Right lung (tissue), 10 donors: ENCODE measurements at places on chromosomes 7 and 10. TPM values are rescaled to one million over a fixed set of nuclear protein-coding genes. Genes with fewer than 3 reads are reported as not detected.
A peak's percentile ranks its signal among the peaks of the same experiment; 100 is the strongest.

The LIPM gene
- polyA plus RNA-seq: 0.09 TPM

DNA sequence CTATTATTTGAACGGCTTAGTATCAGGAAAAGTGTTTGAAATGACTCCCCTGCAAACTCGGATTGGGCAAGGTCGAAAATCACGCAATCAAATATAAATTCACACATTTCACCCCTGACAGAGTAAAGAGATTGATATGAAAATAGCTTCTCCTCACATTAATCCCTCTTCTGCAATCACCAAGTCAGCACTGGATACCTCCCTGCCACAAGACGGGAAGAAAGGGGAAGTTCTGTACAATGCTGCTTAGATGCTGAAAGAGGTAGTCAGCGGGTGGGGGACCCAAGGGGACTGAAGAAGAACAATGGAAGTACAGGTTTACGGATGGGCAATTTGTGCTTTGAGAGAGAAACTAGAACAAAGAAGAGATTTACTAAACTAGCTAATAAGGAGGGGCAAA, 72.0 kb upstream of the ANK3 start:
- DNase-seq: no peak

- peak; percentile 11 for DNase-seq
These were observed 42.0 kb downstream of the ZC3HC1 start for GRCh38 chr7:130008941-130009847.

- DNase-seq: no peak
These were observed 563.2 kb downstream of the GALNT17 start for GRCh38 chr7:71695186-71695585.
